ENCODE measurements at places on chromosomes 13 and 19.

DNA sequence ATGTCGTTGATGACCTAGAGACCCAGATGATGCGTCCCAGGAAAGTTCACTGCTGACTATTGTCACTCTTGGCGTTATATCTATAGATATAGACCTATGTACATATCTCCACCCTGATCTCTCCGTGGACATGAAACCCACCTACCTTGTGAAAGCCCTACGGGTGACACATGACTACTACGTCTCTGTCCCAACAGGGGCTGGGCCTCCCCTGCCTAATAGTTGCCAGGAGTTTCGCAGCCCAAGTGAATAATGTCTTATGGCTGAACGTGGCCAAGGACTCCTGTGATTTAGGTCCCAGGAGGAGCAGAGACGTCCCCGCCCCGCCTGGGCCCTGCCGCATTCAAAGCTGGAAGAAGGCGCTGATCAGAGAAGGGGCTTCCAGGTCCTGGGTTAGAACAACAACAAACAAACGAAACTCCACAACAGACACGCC is 4.9 kb upstream of the POU4F1 start:
- no peak for DNase-seq

DNA sequence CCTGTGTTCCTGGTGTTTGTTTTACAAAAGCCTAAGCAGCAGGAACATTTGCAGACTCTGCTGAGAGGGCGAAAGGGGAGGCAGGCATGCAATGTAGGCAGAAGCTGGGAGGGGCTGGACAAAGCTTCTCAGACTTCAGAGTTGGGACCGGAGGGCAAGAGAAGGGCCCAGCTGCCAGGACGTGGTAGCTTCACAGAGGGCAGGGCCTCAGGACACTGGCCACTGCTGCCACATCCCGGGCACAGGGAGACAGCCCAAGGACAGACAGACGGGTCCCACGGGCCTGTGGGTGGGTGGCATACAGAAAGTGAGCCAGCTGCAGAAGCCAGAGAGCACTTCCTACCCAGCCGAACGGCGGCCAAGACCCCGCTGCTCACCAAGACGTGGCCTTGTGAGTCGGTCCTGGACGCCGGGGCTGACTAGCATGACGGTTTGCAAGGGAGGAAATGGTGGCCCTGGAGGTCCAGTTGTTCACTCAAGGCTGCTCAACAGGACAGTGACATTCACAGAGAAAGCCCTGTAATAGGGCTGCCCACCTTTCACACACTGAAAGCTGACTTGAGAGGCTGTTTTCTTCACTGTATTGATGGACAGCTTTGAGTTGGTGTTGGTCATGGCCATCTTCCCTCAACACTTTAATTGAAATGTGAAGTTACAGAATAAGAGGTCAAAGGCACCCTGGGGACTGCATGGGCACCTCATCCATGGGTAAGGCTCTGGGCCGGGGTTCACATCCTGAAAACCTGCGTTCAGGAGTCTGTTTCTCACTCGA is 23.7 kb upstream of the TFDP1 start:
- DNase-seq: no peak

- no peak for DNase-seq
Measured at GRCh38 chr13:61685682-61686012, 270.0 kb upstream of the PCDH20 start.

- DNase-seq: no peak
Measured at GRCh38 chr13:44311011-44311780, 62.4 kb upstream of the SERP2 start.

- DNase-seq: no peak
Measured at GRCh38 chr13:52906122-52906903, 57.9 kb upstream of the PCDH8 start.

- DNase-seq: no peak
Measured at GRCh38 chr19:44635581-44636438, 7.9 kb upstream of the PVR start.

- no peak for DNase-seq
Measured at GRCh38 chr13:44165221-44165888, 208.3 kb upstream of the SERP2 start.

DNA sequence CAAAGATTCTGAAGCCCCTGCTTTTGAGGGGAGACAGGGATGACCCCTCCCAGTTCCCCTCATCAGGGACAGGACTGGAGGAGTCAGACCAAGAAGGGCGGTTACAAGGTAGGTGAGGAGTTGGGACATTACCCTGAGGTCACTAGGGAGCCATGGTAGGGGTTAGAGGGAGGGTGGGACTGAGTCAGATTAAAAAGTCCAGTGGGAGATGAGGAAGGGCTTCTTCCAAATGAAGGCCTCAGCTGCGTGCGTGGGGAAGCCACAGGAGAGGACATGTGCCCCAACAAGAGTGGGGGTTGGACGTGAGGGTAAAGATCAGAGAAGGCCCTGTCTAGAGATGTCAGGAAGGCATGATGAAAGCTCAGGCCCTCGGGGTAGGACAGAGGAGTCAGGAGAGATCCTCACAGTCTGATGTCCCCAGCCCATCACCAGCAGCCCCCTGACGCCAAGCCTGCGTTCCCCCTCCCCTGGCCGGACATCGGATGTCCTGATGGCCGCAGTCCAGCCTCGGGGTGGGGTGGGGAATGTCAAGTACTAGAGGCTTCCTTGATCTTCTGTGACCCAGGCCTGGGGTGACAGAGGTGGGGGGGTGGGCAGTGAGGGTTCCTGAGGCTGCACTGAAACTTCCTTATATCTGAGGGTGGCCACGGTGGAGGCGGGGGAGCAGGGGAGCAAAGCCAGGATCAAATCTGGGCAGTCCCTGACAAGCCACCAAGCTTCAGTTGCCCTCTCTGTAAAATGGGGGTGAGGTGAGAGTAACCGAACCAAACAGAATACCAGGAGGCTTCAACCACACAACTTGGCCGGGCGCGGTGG is 6.5 kb upstream of the MFSD12 start:
- DNase-seq: no peak

GRCh38 chr19:39351537-39352064 is 9.4 kb downstream of the SAMD4B start:
- DNase-seq: no peak
